ENCODE measurements at places on chromosomes 6 and 20.
A peak's percentile ranks its signal among the peaks of the same experiment; 100 is the strongest.

GRCh38 chr20:58450254-58450653 is 61.2 kb downstream of the VAPB start:
- peak; percentile 56 for DNase-seq

GRCh38 chr6:146898069-146898887 is 299.5 kb downstream of the ADGB start:
- no peak for DNase-seq

DNA sequence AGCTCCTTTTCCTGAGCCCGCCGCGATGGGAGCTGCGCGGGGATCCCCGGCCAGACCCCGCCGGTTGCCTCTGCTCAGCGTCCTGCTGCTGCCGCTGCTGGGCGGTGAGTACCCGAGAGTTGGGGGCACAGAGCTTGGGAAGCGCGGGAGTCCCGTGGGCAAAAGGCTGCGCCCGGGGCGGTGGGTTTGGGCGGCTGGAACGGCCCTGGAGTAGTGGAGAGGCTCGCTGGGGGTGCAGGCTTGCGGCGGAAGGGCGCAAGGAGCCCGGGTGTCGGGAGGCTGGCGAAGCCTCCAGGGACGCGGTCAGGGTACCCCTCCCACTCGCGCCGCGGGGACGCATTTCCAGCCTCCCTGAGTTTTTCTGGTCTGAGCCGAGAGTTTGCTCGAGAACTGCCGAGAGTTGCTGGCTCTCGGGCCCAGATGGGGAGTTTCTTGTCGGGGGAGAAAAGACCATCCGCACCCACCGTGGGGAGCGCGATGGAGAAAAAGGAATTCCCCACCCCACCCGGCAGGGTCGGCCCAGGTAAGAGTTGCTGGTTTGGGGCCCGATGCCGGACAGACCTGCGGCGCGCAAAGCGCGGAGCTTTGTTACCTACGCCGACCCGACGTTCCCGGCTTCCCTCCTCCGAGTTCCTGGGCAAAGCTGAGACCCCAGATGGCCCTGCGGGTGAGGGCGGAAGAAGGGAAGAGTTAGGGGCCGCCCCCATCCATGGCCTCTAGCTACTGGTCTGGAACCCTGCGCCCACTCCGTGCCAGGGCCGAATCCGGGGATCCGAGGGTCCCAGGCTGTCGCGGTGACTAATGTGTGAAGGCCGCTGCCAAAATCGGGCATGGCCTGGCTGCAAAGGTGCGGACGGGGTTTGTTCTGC is 584 bp downstream of the PTK7 start:
- peak; percentile 67 for DNase-seq

GRCh38 chr6:127053032-127053874 is 65.2 kb upstream of the RSPO3 start:
- peak; percentile 49 for DNase-seq

- no peak for DNase-seq
Measured at GRCh38 chr6:24228123-24228522, 102.1 kb downstream of the NRSN1 start.

GRCh38 chr6:42958125-42958524 is 2.4 kb upstream of the GNMT start:
- no peak for DNase-seq
